ENCODE measurements at places on chromosomes 4 and X.

DNA sequence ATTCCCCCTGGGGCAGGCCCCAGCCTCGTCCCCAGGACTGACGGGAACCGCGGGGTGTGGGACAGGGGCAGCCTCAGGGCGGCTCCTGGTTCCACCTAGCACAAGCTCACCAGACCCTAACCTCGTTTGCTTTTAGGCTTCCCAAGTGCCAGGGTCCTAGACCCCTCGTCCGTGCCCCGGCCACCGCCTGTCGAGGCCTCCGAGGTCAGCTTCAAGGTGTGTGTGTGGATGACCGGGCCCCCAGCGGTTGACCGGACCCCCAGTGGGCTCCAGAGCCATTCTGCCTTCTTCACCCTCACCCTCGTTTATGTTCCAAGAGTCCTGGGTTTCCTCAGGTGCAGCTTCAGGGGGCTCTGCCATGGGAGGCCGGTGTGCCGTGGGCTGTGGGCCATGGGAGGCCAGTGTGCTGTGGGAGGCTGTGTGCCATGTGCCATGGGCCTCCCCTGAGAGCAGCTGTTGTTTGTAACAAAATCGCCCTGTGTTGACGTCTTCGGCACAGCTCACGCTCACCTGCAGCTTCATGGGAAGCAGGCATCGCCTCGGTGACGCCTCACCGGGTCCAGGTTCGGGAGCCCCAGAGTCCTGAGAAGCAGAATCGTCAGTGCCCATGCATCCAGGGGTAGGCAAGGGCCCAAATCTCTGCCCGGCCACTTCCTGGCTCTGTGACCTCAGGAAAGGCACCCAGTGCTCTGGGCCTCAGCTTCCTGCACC lies 43.0 kb upstream of the HMX1 start:
- DNase-seq, result no peak

GRCh38 chr4:105858466-105859040 lies 36.7 kb upstream of the NPNT start:
- no peak for DNase-seq

GRCh38 chr4:114986133-114986532 lies 127.3 kb downstream of the NDST4 start:
- DNase-seq, result no peak

- DNase-seq, result no peak
Observed at GRCh38 chr4:128159967-128160366, 98.9 kb downstream of the LARP1B start.

DNA sequence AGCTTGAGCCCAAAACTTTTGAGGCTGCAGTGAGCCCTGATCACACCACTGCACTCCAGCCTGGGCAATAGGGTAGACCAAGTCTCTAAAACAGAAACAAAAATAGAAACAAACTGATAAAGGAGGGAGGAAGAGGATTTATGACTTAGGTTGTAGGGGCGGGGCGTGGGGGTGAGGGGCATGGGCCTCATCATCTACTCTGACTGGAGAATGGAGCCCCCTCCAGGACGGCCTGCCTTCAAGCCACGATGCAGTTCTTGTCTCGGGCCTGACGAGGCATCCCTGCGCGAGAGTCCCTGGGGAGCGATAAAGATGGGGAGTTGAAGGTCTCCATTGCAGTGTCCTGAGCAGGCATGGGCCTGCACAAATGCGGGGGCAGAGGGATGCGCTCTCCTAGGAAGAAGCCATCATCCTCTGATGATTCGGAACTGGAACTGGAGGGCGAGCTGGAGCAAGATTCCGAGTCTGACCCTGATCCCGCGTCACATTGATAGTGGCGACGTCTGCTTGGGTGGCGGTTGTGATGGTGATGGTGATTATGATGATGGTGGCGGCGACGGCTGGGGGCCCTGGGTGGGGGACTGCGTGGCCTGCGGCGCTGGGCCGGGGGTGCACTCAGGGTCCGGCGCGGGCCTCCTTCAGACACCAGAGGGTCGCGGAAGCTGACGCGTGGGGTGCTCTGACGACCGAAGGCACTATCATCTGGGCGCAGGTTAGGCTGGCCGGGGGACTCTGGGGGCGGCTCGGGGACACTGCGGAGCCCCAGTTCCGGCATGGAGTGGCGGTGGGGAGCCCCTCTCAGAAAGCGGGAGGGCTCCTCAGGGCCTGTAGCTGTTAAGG lies 4.0 kb downstream of the PLP2 start:
- no peak for DNase-seq

DNA sequence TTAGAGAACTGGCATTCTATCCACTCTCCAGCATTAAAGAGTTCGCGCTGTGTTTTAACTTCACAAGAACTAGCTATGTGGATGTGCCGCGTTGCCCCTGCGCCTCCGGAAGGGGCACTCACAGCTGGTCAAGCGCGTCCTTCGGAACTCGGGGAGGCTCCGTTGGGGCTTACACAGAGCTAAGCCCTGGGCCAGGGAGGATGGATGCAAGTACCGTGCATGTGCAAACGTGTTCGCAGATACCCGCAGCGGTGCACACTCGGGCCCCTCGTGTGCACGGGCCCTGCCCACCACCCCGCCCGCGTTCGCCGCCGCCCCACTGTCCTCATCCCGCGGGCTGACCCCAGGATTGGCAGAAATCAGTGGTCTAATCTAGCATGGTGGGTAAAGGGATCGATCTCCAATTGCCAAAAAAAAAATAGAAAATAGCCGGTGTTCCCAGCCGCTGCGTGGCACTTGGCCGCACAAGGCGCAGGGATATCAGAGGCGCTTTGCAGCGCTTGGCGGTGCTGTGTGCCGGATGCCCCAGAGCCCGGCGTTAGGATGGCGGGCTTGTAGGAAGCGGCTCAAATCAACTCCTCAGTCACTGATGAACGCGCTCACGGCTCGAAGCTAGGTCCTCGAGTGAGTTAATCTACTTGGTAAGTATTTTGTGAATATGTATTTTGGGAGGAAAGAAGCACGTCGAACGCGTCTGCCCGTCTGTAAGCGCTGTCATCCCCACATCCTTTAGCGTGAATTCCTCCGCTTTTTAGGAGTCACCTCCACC lies 989 bp upstream of the PCDH10 start:
- DNase-seq, result no peak

DNA sequence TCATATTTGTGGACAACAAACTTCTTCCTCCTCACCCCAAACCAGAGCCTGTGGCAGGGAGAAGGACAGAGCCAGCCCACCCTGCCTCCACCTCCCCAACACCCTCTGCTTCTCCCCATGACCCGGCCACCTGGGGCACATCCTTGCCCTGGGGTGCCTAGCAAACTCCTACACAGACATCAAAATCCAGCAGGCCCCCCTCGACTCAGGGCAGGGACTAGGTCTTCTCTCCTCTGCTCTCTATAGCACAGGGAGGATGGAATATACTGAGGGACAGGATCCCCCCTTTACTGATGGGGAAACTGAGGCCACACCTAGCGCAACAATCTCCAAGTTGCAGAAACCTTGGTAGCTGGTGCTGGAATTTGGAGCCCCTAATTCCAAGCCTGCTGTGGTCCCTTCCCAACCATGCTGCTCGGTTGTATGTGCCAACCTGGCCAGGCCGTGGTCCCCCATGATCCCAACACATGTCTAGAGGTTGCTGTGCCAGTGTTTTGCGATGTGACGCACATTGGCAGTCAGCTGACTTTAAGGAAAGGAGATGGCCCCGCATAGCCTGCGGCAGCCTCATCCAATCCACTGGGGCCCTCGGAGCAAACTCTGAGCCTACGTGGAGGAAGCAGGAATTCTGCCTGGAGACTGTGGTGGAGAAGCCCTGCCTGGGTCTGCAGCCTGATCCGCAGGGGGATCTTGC lies 53.9 kb upstream of the ADRA2C start:
- DNase-seq, result no peak

GRCh38 chrX:119753639-119754257 lies 4.6 kb upstream of the SOWAHD start:
- DNase-seq, result peak; percentile 34

DNA sequence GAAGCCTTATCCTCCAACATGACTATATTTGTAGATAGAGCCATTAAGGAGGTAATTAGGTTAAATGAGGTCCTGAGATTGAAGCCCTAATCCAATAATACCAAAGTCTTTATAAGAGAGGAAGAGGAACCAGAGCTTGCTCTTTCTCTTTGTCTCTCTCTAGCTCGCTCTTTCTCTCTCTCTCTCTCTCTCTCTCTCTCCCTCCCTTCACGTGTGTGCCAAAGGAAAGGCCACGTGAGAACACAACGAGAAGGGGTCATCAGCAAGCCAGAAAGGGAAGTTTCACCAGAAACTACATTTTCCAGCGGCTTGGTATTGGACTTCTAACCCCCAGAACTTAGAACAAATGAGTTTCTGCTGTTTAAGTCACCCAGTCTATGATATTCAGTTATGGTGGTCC lies 1540.5 kb downstream of the C4orf33 start:
- DNase-seq, result no peak

- no peak for DNase-seq
Observed at GRCh38 chr4:180615746-180616145, 1627.5 kb upstream of the TENM3 start.

Measured in CD14-positive monocyte (primary cell).